ENCODE measurements at places on chromosomes 1 and 21. TPM values are rescaled to one million over a fixed set of nuclear protein-coding genes. Genes with fewer than 3 reads are reported as not detected.

DNA sequence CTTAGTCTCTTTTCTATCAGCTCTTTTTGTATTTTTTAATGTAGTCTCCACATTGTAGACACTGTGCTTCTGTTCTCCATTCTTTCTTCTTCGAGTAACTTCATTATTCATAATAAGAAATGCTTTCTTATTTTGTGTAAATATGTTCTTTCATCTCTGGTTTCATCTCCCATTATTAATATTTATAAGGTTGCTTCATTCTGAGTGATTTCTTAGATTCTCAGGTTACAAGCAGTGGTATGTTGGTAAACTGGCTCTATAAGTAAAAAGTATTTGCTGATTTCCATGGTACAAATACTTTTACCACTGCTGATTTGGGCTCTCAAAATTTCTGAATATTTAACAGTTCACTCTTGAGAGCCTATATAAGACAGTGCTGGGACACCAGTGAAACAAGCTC is 81.3 kb downstream of the CDC14A start:
- DNase-seq: no peak
- peak overlapping the region; percentile 90 for H3K27ac ChIP-seq
- peaks cover 58% of the 10 kb centered on the region for H3K4me1 ChIP-seq
- H3K36me3 ChIP-seq: peaks cover 15% of the 10 kb centered on the region
- no peak overlapping the region for H3K4me3 ChIP-seq

- no peaks in the 10 kb centered on the region for H3K27me3 ChIP-seq
- no peaks in the 10 kb centered on the region for H3K36me3 ChIP-seq
- H3K4me1 ChIP-seq: no peaks in the 10 kb centered on the region
- no peak overlapping the region for H3K4me3 ChIP-seq
- no peak overlapping the region for H3K27ac ChIP-seq
- DNase-seq: no peak
Measured at GRCh38 chr1:248622570-248623001, 12.3 kb downstream of the OR2T11 start.

- no peaks in the 10 kb centered on the region for H3K36me3 ChIP-seq
- no peak overlapping the region for H3K27ac ChIP-seq
- DNase-seq: no peak
- no peak overlapping the region for H3K4me3 ChIP-seq
- H3K4me1 ChIP-seq: no peaks in the 10 kb centered on the region
- H3K27me3 ChIP-seq: no peaks in the 10 kb centered on the region
Measured at GRCh38 chr1:92705446-92705845, 79.5 kb downstream of the EVI5 start.

GRCh38 chr1:101310506-101310905 is 73.7 kb downstream of the S1PR1 start:
- H3K27me3 ChIP-seq: peaks cover 5% of the 10 kb centered on the region
- no peak overlapping the region for H3K27ac ChIP-seq
- H3K36me3 ChIP-seq: no peaks in the 10 kb centered on the region

GRCh38 chr1:172211221-172211620 is 209.3 kb upstream of the C1orf105 start:
- no peak overlapping the region for H3K4me3 ChIP-seq
- H3K4me1 ChIP-seq: no peaks in the 10 kb centered on the region
- no peaks in the 10 kb centered on the region for H3K27me3 ChIP-seq
- H3K36me3 ChIP-seq: no peaks in the 10 kb centered on the region
- no peak overlapping the region for H3K27ac ChIP-seq
- DNase-seq: no peak

DNA sequence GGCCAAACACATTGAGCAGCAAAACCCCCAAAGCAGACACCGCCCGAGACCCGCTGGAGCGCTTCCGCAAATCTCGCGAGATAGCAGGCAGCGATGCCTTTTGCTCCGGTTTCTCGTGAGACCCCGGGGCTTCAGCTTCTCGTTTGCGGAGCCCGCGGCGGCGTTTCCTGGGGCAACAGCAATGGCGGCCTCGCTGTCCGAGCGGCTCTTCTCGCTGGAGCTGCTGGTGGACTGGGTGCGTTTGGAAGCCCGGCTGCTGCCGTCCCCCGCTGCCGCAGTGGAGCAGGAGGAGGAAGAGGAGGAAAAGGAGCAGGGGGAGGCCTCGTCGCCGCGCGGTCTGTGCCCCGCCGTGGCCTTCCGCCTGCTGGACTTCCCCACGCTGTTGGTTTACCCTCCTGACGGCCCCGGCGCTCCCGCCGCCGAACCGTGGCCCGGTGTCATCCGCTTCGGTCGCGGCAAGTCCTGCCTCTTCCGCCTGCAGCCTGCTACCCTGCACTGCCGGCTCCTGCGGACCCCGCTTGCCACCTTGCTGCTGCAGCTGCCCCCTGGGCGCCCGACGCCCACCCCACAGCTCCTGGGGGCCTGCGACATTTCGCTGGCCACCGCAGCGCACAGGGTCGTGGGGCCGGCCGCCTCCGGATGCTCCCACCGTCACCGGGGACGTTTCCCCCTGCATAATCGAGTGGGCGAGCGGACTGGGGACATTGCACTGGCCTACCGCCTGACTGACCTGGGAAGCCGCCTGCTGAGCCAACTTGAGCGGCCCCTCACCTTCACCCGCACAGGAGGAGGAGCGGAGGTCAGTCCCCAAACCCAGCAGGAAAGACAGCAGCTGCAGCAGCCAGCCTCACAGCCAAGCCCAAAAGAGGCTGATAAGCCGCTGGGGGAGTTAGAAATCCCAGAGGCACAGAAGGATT is at the start of gene MAP10:
MAP10 (plus strand) TSS at position 148 of the 917 bp plus-strand sequence; CDS start at position 182, 34 bp downstream.
- H3K27me3 ChIP-seq: no peaks in the 10 kb centered on the region
- peaks cover 20% of the 10 kb centered on the region for H3K4me1 ChIP-seq
- H3K36me3 ChIP-seq: peaks cover 10% of the 10 kb centered on the region
- H3K27ac ChIP-seq: peak within 1 kb of the TSS; percentile 86
- peak within 1 kb of the TSS; percentile 82 for H3K4me3 ChIP-seq
- DNase-seq: peak; percentile 86

DNA sequence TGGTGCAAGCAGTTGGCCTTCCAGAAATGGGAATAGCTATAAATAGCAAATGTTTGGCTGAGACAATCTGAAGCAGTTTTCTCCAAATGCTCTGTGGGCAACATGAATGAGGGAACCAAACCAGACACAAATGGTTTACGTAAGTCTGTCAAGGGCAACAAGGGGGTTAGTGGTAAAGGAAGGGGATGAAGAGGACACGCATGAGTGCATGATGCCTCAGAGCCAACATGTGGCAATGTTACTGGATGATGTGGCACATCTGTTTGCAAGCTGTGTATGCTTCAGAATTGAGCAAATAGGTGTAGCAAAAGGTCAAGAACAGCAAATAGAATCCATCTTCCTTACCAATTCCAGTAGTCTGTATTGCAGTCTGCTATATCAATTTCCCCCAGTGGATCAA is 76.3 kb upstream of the LMO4 start:
- DNase-seq: no peak
- no peaks in the 10 kb centered on the region for H3K4me1 ChIP-seq
- H3K27me3 ChIP-seq: peaks cover 57% of the 10 kb centered on the region
- no peak overlapping the region for H3K27ac ChIP-seq
- H3K36me3 ChIP-seq: no peaks in the 10 kb centered on the region

GRCh38 chr1:27130798-27131197 is 24.1 kb downstream of the SLC9A1 start:
- no peak for DNase-seq
- H3K4me1 ChIP-seq: peaks cover 9% of the 10 kb centered on the region
- no peak overlapping the region for H3K27ac ChIP-seq
- peaks cover 3% of the 10 kb centered on the region for H3K36me3 ChIP-seq

DNA sequence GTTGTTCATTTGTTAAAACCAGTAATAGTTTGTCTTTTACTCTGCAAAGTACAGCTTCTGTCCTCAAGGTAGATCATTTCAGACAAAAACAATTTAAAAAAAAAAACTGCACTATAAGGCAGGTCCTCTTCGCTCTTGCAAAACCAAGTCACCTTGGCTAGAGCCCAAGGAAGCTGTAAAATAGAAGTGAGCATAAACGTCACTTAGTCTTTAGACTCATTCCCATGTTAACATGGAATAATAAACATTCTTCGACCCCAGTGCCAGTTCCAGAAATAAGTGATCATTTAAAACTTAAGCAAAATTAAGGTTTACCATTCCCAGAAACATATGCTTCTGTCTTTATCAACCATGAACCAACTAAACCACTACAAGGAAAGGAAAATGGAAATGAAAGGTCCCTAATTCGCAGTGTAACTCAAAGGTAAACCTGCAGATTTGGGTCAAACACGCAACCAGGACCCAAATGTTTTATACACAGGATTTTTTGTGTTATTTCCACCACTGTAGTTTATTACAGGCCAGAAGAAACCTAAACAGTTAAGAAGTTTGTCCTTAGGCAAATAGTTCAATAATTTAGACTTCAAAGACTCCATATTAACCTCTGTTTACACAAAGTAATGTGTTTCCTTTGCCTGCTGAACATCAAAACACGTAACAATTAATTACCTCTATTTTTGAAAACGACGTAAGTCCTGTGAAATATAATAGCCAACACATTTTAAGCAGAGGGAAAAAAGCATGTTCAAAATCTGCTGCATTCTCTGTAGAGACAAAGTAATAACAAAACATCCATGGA is 54.6 kb downstream of the TGFBR3 start:
- no peaks in the 10 kb centered on the region for H3K27me3 ChIP-seq
- no peak overlapping the region for H3K27ac ChIP-seq
- no peak for DNase-seq
- H3K4me3 ChIP-seq: no peak overlapping the region

DNA sequence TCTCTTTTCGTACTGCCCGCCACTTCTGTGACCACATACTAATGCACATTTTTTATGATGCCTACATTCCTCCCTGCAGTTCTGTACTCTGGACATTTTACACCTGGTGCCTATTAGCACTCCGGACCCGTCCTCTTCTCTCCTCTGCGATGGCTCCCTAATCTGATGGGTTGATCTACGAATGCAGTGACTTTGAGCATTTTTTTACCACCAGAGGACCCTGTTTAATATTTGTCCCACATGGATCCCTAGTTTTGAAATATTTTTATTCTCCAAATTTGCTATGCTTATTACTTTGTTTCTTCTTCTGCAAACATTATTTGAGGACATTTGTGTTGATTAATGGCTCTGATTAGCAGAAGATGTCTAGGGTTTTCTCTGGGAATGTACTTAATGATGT is 5.2 kb downstream of the PPFIA4 start:
- no peak overlapping the region for H3K27ac ChIP-seq
- peaks cover 16% of the 10 kb centered on the region for H3K4me1 ChIP-seq
- no peak overlapping the region for H3K4me3 ChIP-seq

DNA sequence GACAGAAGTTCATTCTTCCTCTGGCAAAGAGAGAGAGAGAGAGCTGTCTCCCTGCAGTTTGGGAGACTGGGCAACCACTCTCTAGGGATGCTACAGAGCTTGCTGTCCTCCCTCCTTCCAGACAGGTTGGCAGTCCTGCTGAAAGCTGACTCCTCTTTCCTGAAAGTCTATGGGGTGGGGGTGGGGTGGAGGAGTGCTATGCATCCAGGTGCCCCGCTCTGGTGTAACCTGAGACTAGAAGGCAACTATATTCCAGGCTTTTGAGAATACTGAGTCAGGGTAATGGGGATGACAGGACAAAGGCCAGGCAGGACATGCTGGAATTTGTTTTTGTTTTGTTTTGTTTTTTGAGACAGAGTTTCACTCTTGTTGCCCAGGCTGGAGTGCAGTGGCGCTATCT is 55.4 kb downstream of the OPTC start:
- no peak overlapping the region for H3K4me3 ChIP-seq
- H3K27ac ChIP-seq: no peak overlapping the region
- no peaks in the 10 kb centered on the region for H3K27me3 ChIP-seq
- H3K4me1 ChIP-seq: peaks cover 6% of the 10 kb centered on the region

GRCh38 chr21:27033471-27033870 is 66.6 kb upstream of the ADAMTS5 start:
- DNase-seq: no peak
- no peaks in the 10 kb centered on the region for H3K4me1 ChIP-seq
- H3K27ac ChIP-seq: no peak overlapping the region
- no peaks in the 10 kb centered on the region for H3K27me3 ChIP-seq
- no peaks in the 10 kb centered on the region for H3K36me3 ChIP-seq

- peak overlapping the region; percentile 49 for H3K4me3 ChIP-seq
- peaks cover 13% of the 10 kb centered on the region for H3K27me3 ChIP-seq
- H3K36me3 ChIP-seq: no peaks in the 10 kb centered on the region
- H3K27ac ChIP-seq: no peak overlapping the region
Measured at GRCh38 chr1:24870551-24871195, 59.4 kb downstream of the RUNX3 start.

- peaks cover 2% of the 10 kb centered on the region for H3K36me3 ChIP-seq
- H3K4me3 ChIP-seq: no peak overlapping the region
- no peaks in the 10 kb centered on the region for H3K4me1 ChIP-seq
- DNase-seq: no peak
- H3K27ac ChIP-seq: no peak overlapping the region
- H3K27me3 ChIP-seq: peaks cover 13% of the 10 kb centered on the region
Measured at GRCh38 chr1:158509471-158510156, 37.6 kb downstream of the OR10R2 start.

DNA sequence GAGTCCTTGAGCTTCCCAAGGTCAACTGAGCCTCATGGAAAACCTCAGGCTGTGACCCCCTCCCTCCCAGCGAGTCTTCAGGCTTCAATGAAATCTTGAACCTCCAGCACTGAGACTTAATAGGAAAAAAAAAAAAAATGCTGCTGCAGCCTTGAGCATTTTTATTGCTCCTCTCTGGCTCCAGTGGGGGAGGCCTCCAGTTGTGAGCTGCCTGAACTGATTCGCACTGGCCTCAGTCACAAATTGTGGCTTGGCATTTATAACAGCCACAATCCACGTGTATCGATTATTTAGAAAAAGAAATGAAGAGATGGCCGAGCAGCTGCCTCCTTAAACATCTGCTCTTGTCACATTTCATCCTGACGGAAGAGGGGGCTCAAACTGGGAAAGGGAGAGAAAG is 173.0 kb downstream of the PRDM2 start:
- no peaks in the 10 kb centered on the region for H3K36me3 ChIP-seq
- no peak overlapping the region for H3K4me3 ChIP-seq
- H3K4me1 ChIP-seq: no peaks in the 10 kb centered on the region
- H3K27ac ChIP-seq: no peak overlapping the region

DNA sequence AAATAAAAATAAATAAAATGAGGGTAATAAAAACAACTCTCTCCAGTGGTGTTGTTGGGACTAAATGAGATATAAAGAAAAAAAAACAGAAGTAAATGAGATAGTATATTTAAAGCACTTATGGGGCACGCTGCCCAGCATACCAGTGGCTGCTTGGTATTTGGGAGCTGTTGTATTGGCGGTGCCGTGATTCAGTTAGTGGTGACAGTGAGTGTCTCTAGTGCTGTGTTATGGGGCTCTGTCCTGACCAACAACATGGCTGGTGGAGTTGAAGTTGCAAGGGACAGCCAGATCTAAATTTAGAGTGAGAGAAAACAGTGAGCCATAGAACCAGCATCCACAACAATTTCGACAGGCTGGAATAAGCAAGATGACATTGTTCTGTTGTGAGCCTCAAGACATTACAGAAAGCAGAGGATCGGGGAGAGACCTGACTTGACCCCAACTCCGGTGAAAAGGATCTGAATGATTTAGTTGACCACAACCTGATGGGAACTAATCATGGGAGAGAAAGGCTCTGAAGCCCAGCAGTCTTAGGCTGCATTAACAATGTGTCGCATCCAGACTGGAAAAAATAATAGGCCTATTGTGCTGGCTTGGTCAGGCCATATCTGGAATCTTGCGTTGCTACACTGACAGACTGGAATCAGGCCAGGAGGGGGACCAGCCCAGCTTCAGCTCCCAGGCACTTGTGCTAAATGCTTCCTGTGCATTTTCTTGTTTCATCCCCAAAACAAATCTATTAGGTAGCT is 2.4 kb upstream of the MFSD2A start:
- peaks cover 32% of the 10 kb centered on the region for H3K4me1 ChIP-seq
- no peak overlapping the region for H3K27ac ChIP-seq
- H3K4me3 ChIP-seq: no peak overlapping the region

The ILDR2 gene
- total RNA-seq: 18.5 TPM

The RNU1-4 gene
- total RNA-seq: 1,278 TPM

The ERO1B gene
- total RNA-seq: 2.2 TPM

The TMPRSS15 gene
- not detected for total RNA-seq

The C1orf185 gene
- total RNA-seq: not detected

Measured in activated T-cell treated with anti-CD3 and anti-CD28 coated beads, Interleukin-2, amount 50 U/mL, for 72 hours (primary cell).